ENCODE measurements at places on chromosomes 7 and 10.

DNA sequence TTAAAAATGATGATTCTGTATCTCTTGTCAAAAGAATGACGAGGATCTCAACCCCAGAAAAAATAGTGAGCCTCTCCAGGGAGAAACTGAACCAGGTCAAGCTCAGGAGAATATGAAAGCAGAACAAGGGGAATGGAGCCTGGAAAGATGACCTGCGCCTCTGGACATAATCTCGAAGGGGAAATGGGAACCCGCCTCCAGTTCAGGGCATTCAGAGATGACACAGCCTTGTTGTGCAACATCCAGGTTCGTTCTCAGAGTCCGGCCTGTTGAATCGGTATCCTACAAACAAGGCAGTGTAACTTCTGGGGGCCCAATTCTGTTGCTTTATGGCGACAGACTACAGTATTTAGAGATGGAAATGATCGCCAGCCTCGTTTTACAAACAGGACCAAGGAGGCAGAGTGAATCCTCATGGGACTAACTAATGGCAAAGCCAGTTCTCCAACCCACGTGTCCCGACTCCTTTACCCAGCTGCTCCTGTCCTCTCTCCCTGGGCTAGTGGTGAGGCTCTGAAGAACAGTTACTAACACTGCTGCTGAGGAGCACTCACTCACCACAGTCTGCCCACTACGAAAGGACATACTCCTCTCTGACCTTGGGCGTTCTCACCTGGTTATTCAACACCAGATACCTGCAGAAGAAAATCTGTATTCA is 67.6 kb downstream of the JAZF1 start:
- DNase-seq: no peak

DNA sequence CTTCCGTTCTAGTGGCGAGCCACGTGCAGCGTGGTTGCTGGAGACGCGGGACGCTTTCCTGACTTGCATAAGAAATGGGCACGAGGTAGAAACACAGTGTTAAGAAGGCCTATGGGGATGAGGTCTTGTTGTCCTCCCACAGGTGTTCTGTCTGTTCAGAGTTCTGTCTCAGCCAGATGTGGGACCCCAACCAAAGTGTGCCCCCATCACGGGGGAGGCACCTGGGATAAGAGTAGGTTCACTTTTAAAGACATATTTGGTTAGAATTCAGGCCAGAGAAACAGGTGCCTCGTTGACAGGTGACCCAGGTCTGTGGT is 56.0 kb upstream of the PITRM1 start:
- DNase-seq: no peak

GRCh38 chr7:50351267-50351666 is 46.8 kb downstream of the IKZF1 start:
- DNase-seq: no peak

GRCh38 chr10:121639416-121639815 is 41.2 kb upstream of the FGFR2 start:
- no peak for DNase-seq

DNA sequence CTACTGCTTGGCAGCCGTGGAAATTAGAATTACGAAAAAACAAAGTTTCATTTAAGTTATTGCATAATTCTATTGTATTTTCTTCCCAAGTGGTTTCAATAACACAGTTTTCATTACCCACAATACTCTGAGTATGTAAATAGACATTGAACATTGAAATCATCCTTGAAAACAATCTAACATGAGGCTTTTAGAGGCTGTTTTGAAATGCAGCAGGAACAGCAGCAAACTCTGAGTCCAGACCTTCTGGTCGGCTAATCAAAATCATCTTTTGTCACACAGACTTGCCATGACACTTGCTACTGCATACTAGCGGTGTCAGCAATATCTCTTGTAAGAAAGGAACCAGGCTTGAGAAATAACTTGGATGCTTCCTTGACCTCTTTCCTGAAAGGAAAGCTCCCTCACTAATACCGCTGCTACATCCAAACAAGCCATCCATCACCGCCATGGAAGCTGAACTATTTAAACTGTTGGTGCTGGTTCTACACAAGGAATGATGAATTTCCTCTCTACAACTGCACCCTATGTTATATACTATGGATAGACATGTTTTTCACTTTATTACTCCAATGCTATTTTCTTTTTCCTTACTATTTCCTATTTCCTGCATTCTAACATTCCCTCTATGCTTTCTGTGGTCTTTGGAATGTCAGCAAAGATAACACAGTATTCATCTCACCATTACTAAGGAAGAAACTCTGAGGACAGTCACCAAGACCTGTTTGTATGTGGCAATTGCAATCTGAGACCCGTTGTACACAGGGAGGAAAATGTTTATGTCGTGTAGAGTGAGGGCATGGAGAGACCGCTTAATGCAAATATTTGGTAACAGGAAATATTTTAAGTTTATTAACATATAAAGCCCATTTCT is 130.8 kb downstream of the ITGA8 start:
- no peak for DNase-seq

GRCh38 chr7:34269084-34269483 is 363.7 kb downstream of the BMPER start:
- no peak for DNase-seq

GRCh38 chr10:6753644-6754043 is 173.6 kb upstream of the PRKCQ start:
- no peak for DNase-seq

DNA sequence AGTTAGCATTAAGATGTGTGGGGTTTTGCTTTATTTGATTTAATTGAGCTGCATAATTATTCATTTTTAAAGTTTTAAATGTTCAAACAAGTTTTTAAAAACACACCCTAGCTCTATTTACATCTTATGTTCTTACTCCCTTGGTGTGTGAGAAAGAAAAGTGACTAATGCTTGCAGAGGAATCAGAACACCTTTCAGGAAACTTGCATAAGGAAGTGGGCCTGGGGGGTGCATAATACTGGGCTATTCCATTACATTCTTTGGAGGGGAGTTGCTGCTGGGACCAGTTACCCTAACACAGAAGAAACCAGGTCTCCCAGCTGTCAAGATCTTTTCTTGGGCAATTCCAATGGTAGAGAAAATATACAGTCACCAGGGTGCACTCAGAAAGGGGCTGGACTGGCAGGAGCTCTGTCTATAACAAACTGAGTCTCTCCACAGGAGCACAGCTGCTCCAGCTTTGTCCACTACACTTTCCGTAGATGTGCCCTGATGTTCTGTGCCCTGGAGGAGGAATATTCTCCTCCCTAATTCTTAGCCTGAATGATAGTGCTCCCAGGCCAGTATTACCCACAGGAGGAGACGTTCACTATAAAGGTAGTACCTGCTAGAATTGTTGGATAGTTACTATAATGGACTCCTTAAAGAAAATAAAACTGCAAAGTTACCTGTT is 304.2 kb downstream of the CDC14C start:
- DNase-seq: no peak

DNA sequence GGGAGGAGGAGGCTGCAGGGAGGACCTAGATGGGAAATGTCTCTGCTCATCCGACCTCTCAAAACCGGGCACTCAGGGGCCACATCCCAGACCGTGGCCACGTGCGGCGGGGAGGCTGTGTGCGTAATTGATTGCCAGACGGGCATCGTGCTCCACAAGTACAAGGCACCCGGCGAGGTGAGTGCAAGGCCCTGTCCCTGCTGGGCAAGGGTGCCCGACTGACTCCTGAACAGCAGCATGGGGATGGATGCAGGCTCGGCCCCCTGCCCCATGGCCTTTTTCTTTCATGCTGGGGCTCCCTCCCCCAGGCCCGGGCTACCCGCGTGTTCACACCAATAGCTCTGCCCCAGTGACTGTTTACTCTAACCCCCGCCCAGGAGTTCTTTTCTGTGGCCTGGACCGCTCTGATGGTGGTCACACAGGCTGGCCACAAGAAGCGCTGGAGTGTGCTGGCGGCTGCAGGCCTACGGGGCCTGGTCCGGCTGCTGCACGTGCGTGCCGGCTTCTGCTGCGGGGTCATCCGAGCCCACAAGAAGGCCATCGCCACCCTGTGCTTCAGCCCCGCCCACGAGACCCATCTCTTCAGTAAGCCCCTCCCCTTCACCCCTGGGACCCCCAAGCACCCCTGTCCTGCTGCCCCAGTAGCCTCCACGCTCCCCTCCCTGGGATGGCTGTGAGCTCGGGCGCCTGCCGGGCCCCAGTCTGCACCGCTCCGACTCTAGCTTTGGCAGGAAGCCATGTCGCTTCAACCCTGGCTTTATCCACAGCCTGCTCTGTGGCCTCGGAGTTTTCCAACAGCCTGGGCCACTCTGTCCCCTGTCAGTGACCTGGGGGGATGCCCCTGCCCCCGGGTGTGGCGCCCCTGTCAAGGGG is 3.9 kb downstream of the LRWD1 start:
- no peak for DNase-seq

- no peak for DNase-seq
Measured at GRCh38 chr7:106643216-106644000, 17.6 kb downstream of the CCDC71L start.

GRCh38 chr7:47634273-47634672 is 52.4 kb upstream of the TNS3 start:
- DNase-seq: no peak

- no peak for DNase-seq
Measured at GRCh38 chr7:128701062-128701785, 29.1 kb downstream of the GARIN1A start.

DNA sequence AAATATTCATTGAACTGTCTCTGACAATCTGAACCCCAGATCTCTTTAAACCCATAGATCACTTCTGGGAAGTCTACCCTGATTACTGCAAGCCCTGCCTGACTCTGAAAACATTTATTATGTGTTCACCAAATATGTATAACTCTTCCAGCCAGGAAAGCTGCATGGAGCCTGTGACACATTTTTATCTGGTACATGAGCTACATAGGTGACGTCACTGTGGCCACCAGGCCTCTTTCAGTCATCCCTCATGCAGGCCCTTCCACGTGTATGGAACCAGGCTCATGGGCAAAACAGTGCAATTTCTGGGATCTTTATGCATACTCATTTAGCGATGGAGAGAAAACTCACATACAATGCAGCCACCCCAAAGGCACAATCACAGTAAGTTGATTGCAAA is 133.9 kb upstream of the NUPR2 start:
- DNase-seq: no peak

DNA sequence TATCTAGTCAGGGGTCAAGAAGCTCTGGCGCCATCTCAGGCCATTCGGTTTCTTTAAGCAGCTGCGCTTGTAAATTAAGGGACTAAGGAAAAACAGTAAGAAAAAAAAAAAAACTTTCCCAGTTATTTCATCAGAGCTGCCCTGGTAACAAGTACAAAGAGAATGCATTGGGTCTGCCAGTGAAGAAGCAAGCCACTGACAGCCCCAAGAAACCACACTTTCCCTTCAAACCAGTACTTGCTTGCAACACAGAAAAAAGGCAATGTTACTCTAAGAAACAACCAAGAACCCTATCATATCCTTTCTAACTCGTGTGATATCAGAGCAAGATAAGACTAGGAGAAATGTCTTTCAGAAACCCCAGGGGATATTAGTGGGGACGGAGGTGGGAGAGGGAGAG is 40.6 kb upstream of the AOAH start:
- DNase-seq: no peak

GRCh38 chr10:125127986-125128385 is 32.4 kb downstream of the CTBP2 start:
- no peak for DNase-seq

- DNase-seq: peak; percentile 33
Measured at GRCh38 chr7:134458341-134458805, 527 bp downstream of the AKR1B1 start.

- DNase-seq: no peak
Measured at GRCh38 chr10:44470784-44471183, 85.9 kb upstream of the CXCL12 start.

DNA sequence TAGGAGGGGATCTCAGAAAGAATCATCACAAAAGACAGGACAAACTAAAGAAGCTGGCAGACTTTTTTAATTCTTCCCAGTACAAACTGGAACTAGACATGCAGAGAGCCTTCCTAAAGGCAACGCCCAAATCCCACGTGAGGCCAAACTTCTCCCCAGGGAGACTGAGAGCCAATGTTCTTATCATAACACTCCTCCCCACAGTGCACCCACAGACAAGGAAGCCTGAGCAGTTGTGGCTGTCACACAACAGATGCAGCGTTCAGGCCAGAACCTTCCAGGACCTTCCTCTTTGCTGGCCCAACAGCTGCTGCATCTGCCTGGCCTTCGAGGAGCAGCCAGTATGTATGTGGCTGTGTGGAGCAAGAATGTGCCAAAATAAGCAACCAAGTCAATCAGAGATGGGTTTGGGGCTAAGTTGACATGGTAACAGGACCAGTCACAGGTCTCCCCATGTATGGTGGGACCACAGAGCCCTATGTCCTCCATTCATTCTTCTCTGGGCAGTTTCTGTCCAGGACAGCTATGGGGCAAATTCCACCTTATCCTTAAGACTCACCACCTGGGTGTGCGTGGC is 34.9 kb downstream of the SRPK2 start:
- no peak for DNase-seq

DNA sequence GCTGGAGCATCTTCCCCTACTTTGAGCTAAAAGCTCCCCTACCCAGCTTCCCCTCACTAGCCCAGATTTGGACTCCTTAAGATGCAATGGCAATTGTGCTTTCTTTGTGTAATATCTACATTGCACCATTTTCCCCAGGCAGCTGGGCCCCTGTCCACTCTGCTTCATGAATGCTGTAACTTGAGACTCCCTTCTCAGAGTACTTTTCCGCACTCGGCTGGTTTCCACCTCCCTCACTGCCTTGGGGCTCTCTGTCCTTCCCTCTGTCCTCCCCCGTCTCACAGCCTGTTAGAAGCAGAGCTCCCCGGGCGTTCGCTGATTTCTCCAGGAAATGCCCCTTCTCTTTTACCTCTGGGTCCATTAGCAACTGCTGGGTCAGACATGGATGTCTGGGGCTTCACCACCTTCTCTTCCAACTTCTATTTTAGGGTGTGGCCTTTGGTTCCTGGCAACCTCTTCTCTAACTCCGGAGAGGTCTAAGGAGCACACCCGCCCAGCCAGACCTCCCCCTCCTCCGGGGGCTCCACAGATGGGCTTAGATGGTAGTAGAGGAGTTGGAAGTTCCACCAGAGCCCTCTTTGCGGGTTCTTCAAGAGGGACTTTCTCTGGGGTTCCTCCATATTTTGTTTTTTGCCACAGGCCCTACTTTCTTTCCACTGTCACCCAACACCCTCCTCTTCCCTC is 2.9 kb upstream of the TMEM72 start:
- DNase-seq: no peak

GRCh38 chr7:232410-233248 is 40.3 kb downstream of the FAM20C start:
- DNase-seq: no peak

- DNase-seq: no peak
Measured at GRCh38 chr10:97550336-97551149, 22.0 kb upstream of the ANKRD2 start.

All from activated CD8-positive, alpha-beta memory T cell treated with anti-CD3 and anti-CD28 coated beads for 4 hours (primary cell).